ENCODE measurements at places on chromosomes 12 and 14.

DNA sequence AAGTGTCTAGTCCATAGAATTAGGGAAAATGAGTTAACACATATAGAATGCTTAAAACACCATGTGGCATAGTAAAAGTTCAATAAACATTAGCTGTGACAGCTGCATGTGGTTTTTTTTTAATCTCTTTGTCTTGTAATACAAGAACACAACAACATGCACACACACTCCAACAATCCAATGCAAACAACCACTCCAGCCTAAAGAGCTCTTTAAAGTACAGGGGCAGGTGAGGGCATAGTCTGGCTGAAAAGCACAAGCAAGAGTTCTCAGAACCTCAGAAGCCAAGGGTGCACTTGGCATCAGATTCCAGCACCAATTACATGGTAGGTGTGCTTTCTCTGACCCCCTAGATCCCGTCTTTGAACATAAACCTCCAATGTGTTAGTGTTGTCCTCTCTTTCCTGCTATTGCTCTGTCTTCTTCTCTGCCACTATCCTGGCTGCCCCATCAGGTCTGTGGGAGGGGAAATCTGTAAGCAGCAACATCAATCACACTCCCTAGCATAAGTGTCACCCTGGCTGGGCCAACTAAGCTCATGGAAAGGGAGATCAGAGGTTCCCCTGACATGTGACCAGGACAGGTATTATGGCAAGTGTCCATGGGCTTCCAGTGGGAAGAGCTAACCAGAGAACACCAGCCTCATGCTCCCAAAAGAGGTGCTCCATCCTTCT is 91.0 kb downstream of the SLC8A3 start:
- no peak for DNase-seq

DNA sequence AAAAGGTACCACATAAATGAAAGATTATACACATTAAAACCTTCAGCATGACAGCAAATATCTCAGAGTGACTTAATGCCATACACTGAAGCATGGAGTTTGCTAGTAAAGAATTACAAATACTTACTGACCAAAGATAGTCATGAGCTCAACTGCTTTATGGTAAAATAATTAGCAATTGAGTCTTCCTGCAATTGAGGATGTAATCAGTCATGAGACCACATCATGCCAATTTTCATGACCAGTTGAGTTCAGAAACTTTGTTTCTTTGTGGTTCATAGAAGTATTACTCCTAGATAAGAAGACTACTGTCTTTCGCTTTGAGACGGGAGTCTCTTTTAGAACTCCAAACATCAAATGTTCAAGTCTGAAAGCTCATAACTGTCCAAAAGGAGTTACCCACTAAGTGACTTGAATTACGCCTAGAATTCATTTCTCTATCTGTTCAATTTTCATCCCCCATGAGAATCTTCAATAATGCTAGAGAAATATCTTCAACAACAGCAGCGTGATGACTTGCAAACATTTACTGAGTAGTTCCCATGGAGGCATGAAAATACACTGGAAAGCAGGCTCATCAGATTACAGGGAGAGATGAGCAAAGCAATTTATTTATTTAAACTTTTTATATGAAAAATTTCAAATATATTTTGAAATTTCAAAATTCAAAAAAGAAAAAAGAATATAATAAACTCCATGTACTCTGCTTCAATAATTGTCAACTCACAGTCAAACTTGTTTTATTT is 120.0 kb downstream of the BTG1 start:
- DNase-seq = no peak

- DNase-seq = no peak
Observed at GRCh38 chr14:31657917-31658316, 96.7 kb downstream of the NUBPL start.

- DNase-seq = no peak
Observed at GRCh38 chr12:31248337-31248736, 77.6 kb downstream of the SINHCAF start.

GRCh38 chr12:90828621-90829020 is 126.4 kb downstream of the CCER1 start:
- DNase-seq = no peak

Measured in stimulated activated CD4-positive, alpha-beta T cell treated with anti-CD3 and anti-CD28 coated beads, Interleukin-12 subunit alpha, Interleukin-12 subunit beta, amount 100 ng/mL, for 4 hours (primary cell).